ENCODE measurements at places on chromosomes 4 and X.
A peak's percentile ranks its signal among the peaks of the same experiment; 100 is the strongest.

DNA sequence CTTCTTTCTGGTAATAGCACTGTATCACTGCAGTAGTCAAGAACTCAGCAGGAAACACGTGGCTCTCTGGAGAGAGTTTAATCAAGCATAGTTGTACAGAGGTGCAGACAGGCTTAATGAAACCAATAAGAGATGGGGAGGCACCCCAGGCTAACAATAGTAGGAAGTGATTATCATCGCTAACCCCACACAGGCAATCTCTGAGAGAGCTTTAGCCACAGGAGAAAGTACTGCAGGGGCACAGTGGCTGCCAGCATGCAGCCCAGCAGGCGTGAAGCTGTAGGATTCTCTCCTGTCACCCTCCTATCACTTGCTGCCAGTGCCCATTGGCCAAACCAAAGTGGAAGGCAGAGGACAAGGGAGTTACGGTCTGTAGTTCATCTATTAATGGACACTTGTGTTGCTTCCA is 450.0 kb upstream of the RASGEF1B start:
- DNase-seq, result no peak

- no peak for DNase-seq
Measured at GRCh38 chr4:77355731-77356130, 198.7 kb downstream of the CCNG2 start.

GRCh38 chr4:113700602-113701150 is 60.9 kb downstream of the CAMK2D start:
- DNase-seq, result no peak

DNA sequence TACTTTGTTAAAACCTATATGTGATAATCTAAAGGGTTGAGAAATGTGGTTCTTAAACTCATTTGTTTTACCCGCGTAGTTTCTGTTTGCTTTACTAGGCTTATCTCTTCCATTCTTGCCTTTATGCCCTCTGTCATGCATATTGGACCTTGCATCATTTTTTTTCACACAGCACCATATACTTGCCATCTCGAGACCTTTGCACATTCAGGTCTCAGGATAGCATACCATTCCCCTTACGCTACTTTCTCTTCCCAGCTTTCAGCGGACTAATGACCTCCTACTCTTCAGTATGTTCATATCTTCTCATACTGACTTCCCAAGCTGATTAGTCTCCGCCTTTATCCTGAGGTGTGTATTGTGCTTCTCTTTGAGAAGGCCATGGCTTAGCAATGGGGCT is 40.5 kb downstream of the USP38 start:
- no peak for DNase-seq

DNA sequence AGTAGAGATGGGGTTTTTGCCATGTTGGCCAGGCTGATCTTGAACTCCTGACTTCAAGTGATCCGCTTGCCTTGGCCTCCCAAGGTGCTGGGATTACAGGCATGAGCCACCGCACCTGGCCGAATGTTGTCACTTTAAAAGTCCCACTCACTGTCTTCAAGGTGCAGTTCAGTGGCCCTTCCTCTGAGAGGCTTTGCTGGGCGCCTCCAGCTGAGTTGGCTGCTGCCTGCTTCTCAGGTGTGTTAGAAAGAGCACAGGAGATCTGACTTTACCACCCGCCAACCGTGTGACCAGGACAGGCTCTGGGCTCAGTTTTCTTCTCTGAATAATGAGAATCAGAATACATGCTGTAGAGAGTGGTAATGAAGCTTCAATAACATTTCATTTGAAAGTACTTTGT is 207.4 kb downstream of the CEP135 start:
- no peak for DNase-seq

GRCh38 chr4:120293341-120293740 is 226.7 kb upstream of the MAD2L1 start:
- DNase-seq, result no peak

DNA sequence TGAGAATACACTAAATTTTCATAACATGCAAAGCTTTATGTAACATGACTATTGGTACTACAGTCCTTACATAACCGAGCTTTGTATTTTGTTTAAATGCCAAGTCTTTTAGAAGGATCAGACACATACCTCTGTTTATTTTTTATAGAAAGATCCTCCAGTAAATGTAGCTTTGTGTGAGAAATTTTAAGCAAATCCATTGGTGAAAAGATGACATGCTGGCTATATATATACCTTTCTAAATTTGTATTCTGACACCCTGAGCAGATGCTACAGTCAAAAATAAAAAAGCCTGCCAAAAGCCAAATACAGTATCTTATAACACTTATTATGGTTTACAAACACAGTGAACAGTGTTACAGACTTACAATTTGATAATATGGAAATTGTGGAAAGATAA is at the start of gene YIPF7:
YIPF7 (minus strand) TSS at position 201 of the 400 bp plus-strand sequence. CDS start 1,525 bp downstream, outside the sequence.
- no peak for DNase-seq

DNA sequence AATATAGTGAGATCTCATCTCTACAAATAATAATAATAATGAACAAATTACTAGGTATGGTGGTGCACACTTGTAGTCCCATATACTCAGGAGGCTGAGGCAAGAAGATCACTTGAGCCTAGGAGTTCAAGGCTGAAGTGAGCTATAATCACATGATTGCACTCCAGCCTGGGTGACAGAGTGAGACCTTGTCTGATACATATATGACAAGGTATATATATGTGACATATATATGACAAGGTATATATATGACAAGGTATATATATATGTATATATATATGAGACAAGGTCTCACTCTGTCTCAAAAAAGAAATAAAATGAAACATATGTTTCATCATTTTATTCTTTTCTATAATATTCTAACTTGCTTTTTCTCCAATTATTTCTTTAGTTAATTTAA is 278.1 kb upstream of the TET2 start:
- no peak for DNase-seq

- DNase-seq, result no peak
Measured at GRCh38 chr4:145739845-145740244, 59.9 kb downstream of the C4orf51 start.

GRCh38 chr4:3255611-3256186 is 6.7 kb downstream of the MSANTD1 start:
- peak; percentile 12 for DNase-seq

- no peak for DNase-seq
Measured at GRCh38 chr4:169068423-169068822, 58.4 kb upstream of the CBR4 start.

DNA sequence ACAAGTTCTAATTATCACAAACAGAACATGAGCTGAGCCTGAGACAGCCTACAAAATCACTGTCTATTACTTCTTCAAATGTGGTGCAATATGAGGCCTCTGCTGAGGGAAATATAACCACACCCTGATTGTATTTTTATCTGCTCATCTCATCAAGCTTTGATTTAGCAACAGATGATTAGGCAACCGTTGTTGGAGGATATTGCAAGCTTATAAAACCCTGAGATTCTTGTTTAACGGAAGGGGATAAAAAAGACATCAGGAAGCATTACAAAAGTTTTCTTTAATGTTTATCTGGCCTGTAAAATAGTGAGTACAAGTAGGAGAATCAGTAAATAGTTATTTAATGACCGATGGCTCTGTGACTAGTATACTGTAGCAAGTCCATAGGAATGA is 108.5 kb downstream of the ZNF330 start:
- no peak for DNase-seq

DNA sequence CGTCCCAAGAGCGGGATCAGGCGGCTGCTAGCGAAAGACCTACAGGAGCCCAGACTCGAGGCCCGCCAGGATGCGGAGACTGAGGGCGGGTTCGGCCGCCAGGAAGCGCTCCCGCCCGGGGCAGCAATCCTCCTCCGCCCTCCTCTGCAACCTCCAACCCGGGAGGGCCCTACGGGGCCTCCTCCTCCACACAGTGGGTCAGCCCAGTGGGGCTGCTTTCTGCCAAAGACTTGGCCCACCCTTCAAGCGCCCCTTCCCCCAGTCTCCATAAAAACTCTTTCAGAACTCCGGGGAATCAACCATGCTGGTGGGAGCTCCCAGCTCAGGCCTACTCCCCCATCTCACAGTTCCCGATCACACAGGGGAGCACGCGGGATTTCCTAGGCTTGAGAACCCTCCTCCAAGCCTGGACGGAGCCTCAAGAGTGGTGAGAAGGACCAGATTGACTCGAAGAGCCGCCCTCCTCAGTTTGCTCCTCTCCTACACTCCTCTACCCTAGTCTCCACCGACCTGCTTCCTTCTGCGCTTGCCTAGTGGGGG is 77.5 kb downstream of the RLIM start:
- DNase-seq, result peak; percentile 16

- no peak for DNase-seq
Measured at GRCh38 chr4:116664198-116664597, 421.2 kb downstream of the TRAM1L1 start.

DNA sequence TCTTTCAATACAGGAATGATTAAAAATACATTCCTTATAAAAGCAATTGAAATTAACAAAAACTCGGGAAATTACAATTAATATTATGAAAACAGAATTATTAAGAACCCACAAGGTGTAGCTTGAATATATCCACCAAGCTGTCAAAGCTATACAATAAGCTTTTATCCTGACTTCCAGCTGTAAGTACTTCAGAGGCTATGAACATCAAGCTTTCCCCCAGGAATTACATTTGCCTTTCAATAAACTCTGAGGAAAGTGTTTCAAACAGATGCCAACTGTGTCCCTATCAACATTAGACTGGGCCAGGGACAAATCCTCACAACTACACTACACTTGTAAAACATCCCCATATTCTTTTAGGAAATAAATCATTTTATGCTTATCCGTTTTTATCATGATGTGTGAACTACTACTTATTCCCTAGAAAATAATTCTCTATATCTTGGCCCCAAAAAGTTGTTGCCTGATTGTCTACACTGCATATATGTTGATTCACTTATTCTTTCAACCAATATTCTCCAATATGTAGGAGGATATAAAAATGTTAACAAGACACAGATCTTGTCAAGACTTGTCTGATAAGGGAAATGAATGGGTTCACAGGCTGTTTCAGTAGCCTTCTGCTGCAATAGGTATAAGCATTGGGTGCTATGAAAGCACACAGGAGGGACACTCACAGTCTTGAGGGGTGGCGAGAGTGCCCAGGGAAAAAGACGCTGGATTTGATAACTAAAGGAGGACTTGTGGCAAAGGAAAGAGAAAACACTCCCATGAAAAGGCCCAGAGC is 494.1 kb downstream of the CENPC start:
- no peak for DNase-seq

DNA sequence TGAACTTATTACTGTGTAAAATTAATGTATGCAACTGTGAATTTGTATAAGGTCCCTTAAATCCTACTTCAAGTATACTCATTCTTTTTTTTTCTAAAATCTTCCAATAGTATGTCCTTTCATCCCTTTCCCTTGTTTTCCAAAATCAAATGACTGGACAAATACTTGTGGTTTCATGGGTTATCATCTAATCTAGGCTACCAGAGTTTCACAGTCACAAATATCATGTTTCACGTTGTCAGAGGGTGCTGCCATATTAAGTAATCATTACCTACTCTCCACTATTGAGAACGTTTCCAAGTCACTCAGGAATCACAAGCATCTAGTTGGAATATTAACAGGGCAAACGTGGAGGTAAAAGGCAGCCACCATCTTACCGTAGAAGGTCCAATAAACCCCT is 1235.0 kb upstream of the TENM3 start:
- no peak for DNase-seq

- no peak for DNase-seq
Measured at GRCh38 chrX:17635231-17635630, 102.1 kb upstream of the SCML1 start.

GRCh38 chr4:104064646-104065577 is 345.1 kb upstream of the TACR3 start:
- DNase-seq, result peak; percentile 15

DNA sequence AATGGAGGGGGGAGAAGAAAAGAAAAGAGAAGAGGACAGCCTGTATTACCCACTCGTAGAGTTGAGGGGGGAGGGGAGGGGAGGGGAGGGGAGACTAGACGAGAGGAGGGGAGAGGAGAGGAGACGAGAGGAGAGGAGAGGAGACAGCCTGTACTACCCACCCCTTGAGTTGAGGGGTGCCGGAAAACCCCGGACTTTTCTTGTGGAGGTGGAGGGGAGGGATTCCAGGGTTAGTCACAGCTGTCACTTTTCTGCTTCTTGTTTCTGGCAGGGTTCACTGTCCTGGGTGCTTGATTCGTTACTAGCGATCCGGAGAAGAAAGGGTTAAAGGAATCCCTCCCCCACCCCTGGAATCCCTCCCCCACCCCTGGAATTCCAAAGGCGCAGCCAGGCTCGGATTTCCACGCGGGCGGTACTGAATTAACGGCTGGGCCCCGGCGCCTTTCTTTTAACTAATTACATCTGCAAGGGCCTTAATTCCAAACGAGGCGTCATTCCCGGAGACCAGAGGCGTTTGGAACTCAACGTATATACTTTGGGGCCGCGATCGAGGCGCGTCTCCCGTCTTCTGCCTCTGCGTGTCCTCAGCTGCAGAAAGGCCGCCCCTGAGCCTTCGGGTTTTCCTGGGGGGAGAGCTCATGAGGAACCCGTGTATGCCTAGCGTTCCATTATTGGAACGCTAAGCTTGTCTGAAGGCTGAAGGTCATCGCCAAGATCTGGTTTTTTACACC is 20.1 kb upstream of the CSF2RA start:
- no peak for DNase-seq

DNA sequence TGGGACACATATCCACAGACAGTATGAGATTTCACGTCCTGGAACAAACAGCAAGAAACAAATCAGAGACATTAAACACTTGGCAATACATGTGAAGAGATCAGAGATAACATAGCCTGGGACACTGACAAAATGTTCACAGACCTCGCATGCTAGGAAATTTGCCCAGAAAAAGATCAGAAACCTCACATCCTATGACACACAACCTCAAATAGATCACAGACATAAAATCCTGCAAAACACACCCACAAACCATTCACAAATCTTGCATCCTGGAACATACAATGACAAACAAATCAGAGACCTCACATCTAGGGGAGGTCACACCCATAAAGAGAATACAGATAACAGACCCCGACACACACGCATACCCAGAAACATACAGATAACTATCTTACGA is 18.0 kb downstream of the SUV39H1 start:
- no peak for DNase-seq

DNA sequence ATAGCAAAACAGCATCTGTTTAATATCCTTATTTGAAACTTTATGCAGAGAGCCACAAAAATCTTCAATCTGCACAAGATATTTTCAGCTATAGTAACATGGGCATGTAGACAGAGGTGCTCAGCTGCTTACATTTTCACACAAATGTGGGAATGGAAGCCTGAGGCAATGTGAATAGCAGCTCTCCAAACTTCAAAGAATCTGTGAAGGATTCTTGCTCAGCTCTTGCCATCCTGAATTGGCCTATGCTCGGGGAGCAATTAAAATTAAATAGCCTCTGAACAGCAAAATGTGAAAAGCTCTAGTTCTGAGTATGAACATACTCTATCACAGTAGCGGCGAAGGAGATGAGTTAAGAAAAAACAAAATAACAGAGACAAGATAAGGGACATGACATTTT is 1523.8 kb downstream of the PCDH7 start:
- DNase-seq, result no peak

- DNase-seq, result no peak
Measured at GRCh38 chr4:26058537-26058936, 144.5 kb downstream of the SMIM20 start.

- DNase-seq, result no peak
Measured at GRCh38 chrX:51874123-51874522, 19.3 kb upstream of the MAGED1 start.

GRCh38 chr4:168811786-168812651 is 198.0 kb downstream of the CBR4 start:
- no peak for DNase-seq

GRCh38 chr4:82789025-82789776 is 9.4 kb downstream of the SCD5 start:
- DNase-seq, result no peak

GRCh38 chrX:111282139-111282538 is 11.9 kb upstream of the CAPN6 start:
- no peak for DNase-seq
